ENCODE measurements at places on chromosomes 3 and 15.

DNA sequence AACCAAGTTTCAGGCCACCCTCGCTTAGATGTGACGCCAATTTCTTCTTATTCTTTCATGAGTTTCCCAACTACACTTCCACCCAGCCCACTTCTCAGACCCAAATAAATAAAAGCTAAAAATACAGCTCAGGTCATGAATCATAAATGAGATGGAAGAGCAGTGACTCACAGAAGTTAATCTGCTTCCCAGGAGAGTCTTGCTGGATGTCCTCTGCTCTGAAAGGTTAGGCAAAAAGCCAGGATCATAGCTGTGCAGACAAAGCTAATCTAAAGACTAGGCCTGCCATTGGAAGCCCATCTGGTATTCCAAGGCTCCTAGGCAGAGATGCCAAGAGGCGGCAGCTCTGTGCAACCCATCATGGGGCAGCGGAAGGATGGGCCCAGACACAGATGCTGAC, 24.1 kb downstream of the SHC4 start:
- DNase-seq: no peak

- DNase-seq: no peak
Observed at GRCh38 chr3:31488475-31489017, 44.2 kb upstream of the STT3B start.

GRCh38 chr3:24263069-24263668, 231.5 kb downstream of the THRB start:
- no peak for DNase-seq

DNA sequence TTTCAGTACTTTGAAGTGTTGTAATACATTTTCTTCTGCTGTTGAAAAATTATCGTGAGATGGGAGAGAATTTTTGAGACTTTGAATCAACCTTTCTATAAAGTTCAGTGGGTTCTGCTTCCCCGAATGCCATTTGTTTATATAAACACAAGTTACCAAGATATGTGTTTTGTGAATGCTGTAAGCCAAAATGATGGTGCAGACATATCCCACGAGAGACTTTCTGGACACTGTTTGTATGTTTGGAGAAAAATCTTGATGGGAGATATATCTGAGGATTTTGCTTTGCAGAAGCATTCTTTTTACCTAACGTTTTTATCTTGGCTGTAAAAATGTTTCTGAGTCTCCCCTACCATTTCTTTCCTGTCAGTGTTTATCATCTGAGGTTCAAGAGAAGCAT, 526.6 kb upstream of the ZNF717 start:
- no peak for DNase-seq

DNA sequence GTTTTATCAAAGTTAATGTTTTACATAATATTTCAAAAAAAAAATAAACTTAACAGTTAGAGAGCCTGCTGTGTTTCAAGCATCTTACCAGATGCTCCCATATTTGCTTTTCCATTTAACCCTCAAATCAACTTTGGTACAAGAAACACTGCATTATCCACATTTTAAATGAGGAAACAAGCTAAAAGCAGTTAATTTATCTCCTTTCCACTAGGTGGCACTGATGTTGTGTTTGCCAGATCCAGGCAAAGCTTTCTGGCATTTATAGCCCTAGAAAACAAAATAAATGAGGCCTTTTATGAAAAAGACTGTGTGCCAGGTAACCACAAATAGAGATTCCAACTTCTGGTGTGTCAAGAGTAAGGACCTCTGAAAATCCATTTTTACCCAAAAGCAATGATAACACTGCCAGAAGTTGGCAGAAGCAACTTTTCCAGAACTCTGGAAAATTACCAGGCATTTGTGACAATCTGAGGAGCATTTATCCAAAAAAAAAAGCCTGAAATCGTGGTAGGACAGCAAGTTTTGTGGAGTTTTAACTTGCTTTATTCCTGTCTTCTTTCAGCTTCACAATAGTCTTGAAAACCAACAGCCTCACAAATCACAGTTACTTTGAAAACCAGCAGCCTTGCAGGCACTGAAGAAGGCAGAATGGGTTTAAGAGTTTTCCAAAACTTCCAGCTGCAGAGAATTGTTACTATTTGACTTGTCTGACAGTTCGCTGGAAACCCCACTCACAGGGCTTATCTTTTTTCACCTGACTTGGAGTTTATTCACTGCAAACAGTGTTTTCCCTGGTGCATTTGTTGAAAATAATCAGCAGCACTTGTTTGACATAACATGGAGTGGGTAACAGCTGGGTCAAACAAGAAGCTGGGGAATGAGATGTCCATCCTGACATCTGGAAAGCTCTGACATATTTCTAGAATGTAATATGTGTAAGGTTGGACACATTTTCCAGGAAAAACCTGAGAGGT, 9.2 kb downstream of the FAM162A start:
- DNase-seq: peak; percentile 53

- no peak for DNase-seq
Observed at GRCh38 chr15:55403531-55403930, 4.6 kb downstream of the CCPG1 start.

- DNase-seq: no peak
Observed at GRCh38 chr3:182438398-182438797, 354.9 kb upstream of the ATP11B start.

- DNase-seq: no peak
Observed at GRCh38 chr15:35000511-35000910, 12.4 kb upstream of the ZNF770 start.

GRCh38 chr15:36951731-36952247, 148.6 kb downstream of the MEIS2 start:
- DNase-seq: no peak

GRCh38 chr15:70023769-70024491, 73.8 kb downstream of the TLE3 start:
- DNase-seq: peak; percentile 10

GRCh38 chr3:139870000-139870675, 64.8 kb upstream of the CLSTN2 start:
- DNase-seq: no peak

DNA sequence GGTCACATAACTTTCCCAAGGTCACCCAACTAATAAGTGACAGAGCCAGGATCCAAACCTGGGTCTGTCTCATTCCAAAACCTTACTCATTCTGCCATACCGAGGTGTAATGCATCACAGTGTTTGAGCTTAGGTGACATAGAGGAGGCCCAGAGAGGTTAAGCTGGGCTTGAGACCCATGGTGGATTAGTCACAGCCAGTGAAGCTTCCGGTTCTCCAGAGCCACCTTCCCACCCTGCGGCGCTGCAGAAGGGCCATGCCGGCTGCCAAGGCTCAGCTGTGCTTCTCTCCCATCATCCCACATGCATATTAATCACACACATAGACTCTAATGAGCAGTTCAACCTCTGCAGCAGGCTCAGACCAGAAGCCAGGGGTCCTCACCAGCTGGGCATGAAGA, 42.2 kb downstream of the SPSB4 start:
- DNase-seq: peak; percentile 90

DNA sequence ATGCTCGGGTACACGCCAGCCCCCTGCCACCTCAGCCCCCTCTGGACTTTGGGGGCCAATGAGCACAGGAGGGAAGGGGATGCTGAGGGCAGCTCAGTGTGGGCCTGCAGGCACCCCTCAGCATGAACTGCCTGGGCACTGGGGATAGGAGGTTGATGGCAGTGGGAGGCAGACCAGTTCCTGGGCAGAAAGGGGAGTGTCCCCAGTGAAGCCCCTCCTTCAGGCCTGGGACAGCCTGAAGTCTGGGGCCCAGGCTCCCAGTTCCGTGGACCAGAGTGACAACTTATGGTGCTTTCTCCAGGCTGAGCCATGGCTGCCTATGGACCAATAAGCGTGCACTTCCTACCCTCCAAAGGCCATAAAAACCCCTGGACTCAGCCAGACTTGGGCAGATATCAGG, 63.3 kb upstream of the IMPG2 start:
- DNase-seq: no peak

GRCh38 chr15:38438031-38438986, 15.6 kb upstream of the FAM98B start:
- no peak for DNase-seq

- DNase-seq: no peak
Observed at GRCh38 chr3:114967168-114967567, 179.9 kb downstream of the ZBTB20 start.

DNA sequence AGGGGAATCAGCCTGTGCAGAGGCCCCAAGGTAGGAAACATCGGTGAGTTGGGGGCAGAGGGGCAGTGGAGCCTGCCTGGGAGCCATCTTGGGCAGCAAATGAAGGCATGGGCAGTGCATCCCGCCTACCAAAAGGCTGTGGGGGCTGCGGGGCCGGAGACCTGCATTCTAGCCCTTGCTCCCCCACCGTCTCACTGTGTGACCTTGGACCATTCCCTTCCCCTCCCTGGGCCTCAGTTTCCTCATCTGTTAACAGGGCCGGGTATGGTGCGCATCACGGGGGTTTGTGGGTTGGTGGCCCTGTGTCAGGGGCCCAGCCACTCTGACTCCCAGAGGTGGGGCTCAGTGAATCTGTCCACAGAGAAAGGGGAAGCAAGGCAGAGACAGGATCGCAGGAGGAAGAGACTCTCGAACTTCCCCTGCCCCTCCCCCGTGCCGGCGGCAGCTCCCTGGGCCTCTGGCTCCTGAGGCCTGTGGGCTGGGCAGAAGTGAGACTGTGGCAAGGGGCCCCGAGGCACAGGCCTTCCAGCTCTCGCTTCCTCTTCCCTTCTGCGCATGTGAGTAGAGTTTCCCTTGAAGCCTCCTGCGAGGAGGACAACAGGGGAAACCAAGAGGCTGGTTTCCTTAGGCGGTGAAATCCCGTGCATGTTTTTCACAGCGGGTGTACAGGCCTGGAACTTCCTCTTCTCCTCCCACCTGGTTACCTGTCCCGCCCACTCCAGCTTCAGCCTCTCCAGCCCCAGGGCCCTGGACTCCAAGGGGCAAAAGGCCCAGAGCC, 42.9 kb downstream of the IDH2 start:
- no peak for DNase-seq

- DNase-seq: no peak
Observed at GRCh38 chr3:108183181-108183580, 39.0 kb downstream of the IFT57 start.

DNA sequence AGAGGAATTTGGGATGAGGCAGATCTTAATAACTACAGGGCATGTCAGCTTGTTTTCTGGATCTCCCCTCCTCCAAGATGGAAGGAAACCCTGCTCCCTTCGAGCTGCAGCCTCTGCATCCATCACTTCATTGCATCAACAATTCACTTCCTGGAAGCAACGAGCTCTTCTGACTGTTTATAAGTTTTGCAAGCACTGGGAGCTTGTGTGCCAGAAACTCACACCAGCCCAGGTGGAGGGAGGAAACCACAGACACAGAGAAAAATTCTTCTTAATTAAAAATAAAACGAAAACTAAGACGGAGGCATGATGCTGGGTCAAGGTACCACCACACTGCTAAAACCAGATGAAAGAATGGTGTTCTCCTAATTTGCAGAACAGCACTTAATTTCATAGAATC, 10.6 kb downstream of the LRIG1 start:
- DNase-seq: no peak

DNA sequence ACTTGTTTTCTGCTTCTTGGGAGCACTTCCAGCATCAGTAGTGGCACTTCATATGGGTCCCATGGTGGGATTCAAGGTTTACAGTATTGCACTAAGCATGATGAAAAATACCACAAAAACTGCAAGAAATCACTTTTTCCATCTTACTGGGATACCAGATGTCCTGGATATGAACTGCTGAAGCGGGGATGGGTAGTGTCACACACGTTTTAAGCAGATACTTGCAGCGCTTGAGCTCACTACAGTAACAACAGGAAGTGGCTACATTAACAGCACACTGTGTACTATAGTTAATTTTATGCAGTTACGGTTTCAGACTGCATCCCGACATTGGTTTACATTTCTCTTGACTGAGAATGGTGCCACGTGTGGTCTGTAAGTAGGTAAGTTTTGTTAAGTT, 3.5 kb upstream of the ISG20 start:
- DNase-seq: no peak

GRCh38 chr3:124680521-124680920, 49.7 kb upstream of the UMPS start:
- no peak for DNase-seq

DNA sequence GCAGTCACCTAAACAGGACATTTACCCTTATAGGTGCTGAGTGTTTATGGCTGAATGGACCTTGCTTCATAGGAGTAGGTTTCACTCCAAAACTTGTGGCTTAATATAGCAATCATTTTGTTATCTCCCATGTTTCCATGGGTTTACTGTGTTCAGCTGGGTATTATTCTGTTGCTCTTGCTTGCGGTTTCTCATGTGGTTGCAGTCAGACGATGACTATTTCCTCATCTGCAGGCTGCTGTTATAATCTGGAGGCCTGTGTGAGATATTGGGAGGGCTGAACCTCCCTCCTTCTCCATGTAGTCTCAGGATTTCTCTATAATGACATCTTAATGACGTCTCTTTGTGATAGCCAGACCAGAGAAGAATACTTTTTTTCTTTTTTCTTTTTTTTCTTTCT, 98.1 kb downstream of the ZPLD1 start:
- DNase-seq: no peak

- DNase-seq: no peak
Observed at GRCh38 chr3:33128706-33129105, 14.9 kb downstream of the CRTAP start.

DNA sequence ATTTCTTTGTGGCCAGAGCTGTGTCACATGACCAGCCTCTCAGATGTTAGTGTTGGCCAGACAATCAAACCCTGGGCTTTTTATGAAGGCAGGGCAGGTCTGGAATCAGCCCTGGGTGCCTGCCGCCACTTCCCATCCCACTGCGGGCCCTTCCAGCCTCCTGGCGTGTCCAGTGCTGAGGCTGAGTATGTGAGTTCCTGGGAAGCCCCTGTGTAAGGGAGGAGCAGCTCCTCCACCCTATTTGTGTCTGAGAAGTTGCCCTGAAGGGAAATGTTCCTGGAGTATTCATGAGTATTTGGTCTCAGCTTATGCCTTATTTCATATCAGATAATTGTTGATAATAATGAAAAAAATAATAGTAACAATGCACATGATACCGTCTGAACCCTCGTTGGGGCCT, 190.1 kb downstream of the NSMCE3 start:
- DNase-seq: no peak

DNA sequence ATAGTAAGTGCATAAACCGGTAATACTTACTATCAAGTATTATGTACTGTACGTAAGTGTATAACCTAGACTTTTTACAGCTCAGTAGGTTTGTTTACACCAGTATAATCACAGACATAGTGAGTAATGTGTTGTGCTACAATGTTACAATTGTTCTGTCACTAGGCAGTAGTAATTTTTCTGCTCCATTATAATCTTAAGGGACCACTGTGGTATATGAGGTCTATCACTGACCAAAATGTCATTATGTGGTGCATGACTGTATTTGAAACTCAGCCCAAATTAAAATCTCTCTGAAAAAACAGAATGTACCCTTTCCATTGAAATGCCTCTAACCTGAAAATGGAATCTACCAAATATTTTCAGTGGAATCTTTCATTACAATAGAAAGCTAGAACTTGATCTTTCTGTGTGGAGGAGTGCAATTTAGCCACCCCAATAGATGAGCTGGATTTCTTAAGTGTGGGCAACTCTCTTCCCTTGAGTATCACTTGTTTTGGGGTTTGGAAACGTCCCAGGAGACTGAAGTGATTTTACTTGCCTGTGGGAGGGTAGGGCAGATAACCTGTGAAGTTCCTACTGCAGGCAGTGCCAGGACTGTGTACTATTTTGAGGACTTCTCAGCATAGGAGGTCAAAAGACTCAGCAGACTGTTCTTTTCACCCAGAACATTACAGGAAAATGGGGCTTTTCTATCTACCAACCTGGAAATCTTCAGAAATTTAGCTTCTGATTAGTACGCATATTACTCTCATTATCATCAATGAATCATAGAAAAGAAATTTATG, 50.9 kb downstream of the FAM98B start:
- no peak for DNase-seq

GRCh38 chr3:148439254-148439822, 258.4 kb upstream of the AGTR1 start:
- DNase-seq: no peak

Measured in NCI-H1694 treated with DMSO at 0.1 percent for 48 hours (cell line).